ENCODE measurements at places on chromosomes 1 and 21.

- no peak for DNase-seq
Measured at GRCh38 chr1:170970256-170970655, 34.9 kb downstream of the MROH9 start.

GRCh38 chr1:46519209-46519608 lies 29.6 kb downstream of the DMBX1 start:
- no peak for DNase-seq

DNA sequence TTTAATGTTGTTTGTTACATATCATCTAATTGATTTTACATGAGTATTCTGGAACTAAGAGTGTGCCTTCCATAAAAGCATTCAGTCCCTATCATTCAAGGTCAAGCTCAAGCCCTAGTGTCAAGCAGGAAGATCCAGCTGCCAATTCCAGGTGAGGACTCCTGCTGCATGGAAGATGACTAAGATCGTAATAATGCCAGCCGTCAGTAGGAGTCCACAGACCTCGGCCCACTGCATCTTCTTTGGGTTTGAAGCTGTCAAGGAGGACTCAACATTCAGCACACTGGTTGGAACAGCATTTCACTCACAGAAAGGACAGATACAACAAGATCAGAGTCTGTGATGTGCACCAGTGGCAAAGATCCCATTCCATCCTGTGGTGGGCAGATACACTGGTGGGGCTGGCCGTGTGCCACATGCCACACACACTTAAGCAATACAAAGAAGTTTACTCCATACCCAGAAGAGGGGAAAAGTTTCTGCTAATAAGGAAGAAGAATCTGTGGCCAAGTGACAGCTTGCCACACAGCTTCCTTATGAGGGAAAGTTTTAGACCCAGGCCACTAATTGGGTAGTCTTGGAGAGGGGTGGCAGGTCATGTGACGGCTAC lies 160.4 kb downstream of the PIK3R3 start:
- no peak for DNase-seq

- no peak for DNase-seq
Measured at GRCh38 chr1:30447080-30447479, 276.3 kb downstream of the MATN1 start.
